ENCODE measurements at places on chromosomes 13 and 19. TPM values are rescaled to one million over a fixed set of nuclear protein-coding genes. Genes with fewer than 3 reads are reported as not detected.

CAB39L gene
- 1.9 TPM for total RNA-seq

STOML3 gene
- not detected for total RNA-seq

GAMT gene
- 13.0 TPM for total RNA-seq

CLEC17A gene
- not detected for total RNA-seq

POLR2I gene
- total RNA-seq: 29.2 TPM

MRPL34 gene
- 28.4 TPM for total RNA-seq

- H3K27me3 ChIP-seq: no peaks in the 10 kb centered on the region
- peak overlapping the region; percentile 64 for H3K4me3 ChIP-seq
- peaks cover 48% of the 10 kb centered on the region for H3K4me1 ChIP-seq
- DNase-seq: peak; percentile 62
These were observed 1.7 kb downstream of the IRS2 start for GRCh38 chr13:109784590-109785140.

GRCh38 chr13:95355494-95355893, 54.2 kb upstream of the ABCC4 start:
- H3K4me1 ChIP-seq: no peaks in the 10 kb centered on the region
- H3K27ac ChIP-seq: no peak overlapping the region
- no peaks in the 10 kb centered on the region for H3K36me3 ChIP-seq
- no peak for DNase-seq
- H3K4me3 ChIP-seq: no peak overlapping the region

- H3K4me3 ChIP-seq: no peak overlapping the region
- H3K4me1 ChIP-seq: no peaks in the 10 kb centered on the region
- H3K27me3 ChIP-seq: no peaks in the 10 kb centered on the region
- no peak for DNase-seq
- peaks cover 68% of the 10 kb centered on the region for H3K36me3 ChIP-seq
These were observed 25.2 kb downstream of the SUGT1 start for GRCh38 chr13:52677823-52678222.

DNA sequence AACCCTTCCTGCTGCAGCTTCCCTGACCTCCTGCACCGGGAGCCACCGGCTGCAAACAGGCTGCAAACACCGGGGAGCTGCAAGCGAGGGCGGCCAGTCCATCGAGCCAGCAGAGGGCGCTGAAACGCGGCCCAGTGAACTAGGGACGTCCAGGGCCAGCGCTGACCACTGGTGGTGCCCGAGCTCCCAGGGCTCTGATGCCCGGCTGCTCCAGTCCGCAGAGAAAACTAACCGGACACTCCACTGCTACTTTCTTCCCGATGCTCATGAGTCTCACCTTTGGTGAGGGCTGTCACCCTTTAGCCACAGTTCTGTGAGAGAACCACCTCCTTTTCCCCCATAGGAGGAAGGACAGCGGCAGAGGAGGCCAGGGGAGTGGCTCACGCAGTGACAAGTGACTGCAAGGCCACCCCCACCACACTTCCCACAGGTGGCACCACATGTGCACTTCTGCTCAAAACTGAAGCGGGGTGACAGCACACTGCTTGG, 82.8 kb upstream of the MTIF3 start:
- peak overlapping the region; percentile 24 for H3K4me3 ChIP-seq
- H3K36me3 ChIP-seq: no peaks in the 10 kb centered on the region
- no peaks in the 10 kb centered on the region for H3K27me3 ChIP-seq
- no peak overlapping the region for H3K27ac ChIP-seq

DNA sequence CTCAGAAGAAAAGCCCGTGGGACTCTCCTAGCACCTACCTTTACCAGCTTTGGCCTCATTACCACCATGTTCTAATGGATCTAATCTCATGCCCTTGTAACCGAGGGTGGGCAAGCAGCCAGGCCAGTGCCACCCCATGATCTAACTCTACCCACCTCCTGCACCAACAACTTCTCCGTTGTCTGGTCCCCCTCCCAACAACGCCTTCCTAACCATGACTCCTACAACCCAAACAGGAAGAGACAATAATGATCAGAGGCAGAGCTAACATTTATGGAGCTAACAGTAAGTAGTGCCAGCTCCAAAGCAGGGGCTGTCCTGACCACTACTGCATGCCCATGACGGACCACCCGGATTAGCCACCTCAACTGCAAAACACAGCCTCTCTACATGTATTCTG, 3.5 kb downstream of the USP12 start:
- DNase-seq: no peak
- H3K4me1 ChIP-seq: peaks cover 33% of the 10 kb centered on the region
- no peaks in the 10 kb centered on the region for H3K36me3 ChIP-seq
- H3K4me3 ChIP-seq: no peak overlapping the region
- no peak overlapping the region for H3K27ac ChIP-seq
- no peaks in the 10 kb centered on the region for H3K27me3 ChIP-seq

DNA sequence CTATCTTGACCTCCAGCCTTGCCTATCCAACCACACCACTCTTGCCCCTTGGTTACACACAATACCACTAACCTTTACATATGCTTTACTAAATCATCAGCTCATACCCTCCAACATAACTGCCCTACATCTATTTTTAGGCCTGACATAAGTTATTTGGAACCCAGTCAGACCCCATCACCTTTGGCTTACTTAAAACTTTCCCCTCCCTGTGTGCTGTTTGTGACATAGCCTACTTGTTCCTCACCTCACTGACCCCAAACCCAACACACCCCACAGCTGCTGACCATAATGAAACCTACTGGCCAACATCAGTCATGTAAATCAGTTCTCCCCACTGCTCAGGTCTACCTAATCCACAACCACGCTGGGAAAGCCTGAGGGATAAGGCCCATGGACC, 4.9 kb downstream of the ZNF266 start:
- H3K4me3 ChIP-seq: no peak overlapping the region
- no peaks in the 10 kb centered on the region for H3K27me3 ChIP-seq
- no peak overlapping the region for H3K27ac ChIP-seq
- peaks cover 11% of the 10 kb centered on the region for H3K4me1 ChIP-seq
- H3K36me3 ChIP-seq: peaks cover 71% of the 10 kb centered on the region

DNA sequence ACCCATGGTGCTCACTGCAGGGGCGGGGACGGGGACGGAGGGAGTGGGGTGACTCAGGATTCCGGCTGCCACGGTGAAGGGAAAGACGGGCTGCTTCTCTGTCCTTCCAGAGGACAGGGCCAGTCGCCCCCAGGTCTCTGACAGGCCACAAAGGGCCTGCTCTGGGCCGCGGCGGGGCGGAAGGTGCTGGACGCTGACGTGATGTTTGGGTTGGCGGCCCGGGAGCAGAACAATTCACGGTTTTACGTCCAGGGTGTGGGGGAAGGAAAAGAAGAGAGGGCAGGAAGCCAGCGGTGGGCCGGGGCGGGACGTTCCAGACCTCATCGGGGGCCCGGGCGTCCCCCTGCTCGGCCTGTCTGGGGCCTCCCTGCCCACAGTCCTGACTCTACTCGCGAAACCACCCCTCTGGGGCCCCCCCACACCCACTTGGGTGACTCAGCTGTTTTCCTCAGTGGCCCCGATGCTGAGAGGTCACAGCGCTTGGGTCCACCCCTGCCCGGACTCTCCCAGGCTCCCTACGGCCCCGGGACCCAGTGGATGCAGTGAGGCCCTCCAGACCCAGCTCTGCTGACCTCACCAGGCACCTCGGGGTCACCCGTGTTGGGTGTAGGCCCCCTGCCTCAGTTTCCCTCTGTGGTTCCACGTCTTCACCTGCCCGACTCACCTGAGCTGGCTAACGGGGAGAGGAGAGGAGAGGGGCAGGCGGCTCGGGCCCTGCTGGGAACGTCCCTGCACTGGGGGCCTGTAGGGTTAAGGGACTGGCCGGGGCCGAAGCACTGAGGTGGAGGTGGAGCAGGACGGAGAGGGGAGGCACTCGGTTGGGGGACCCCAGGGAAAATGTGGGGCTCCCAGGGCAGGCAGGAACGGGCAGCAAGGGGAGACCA, 29.2 kb downstream of the PIP5K1C start:
- H3K4me1 ChIP-seq: peaks cover 22% of the 10 kb centered on the region
- peak; percentile 16 for DNase-seq
- no peaks in the 10 kb centered on the region for H3K27me3 ChIP-seq
- H3K27ac ChIP-seq: no peak overlapping the region

GRCh38 chr13:48356750-48357149, 53.2 kb downstream of the RB1 start:
- H3K27ac ChIP-seq: no peak overlapping the region
- no peak for DNase-seq
- peaks cover 4% of the 10 kb centered on the region for H3K36me3 ChIP-seq
- no peak overlapping the region for H3K4me3 ChIP-seq

GRCh38 chr13:50456111-50456510, 387.4 kb downstream of the DLEU7 start:
- no peaks in the 10 kb centered on the region for H3K4me1 ChIP-seq
- H3K4me3 ChIP-seq: no peak overlapping the region
- no peaks in the 10 kb centered on the region for H3K27me3 ChIP-seq
- H3K36me3 ChIP-seq: no peaks in the 10 kb centered on the region
- DNase-seq: no peak

All from CD4-positive, alpha-beta T cell (primary cell).